RCC 7860 (cell line): ENCODE measurements at places on chromosomes 4 and X.

GRCh38 chrX:150081076-150081475 is 142.8 kb upstream of the EOLA2 start:
- no peak for DNase-seq

DNA sequence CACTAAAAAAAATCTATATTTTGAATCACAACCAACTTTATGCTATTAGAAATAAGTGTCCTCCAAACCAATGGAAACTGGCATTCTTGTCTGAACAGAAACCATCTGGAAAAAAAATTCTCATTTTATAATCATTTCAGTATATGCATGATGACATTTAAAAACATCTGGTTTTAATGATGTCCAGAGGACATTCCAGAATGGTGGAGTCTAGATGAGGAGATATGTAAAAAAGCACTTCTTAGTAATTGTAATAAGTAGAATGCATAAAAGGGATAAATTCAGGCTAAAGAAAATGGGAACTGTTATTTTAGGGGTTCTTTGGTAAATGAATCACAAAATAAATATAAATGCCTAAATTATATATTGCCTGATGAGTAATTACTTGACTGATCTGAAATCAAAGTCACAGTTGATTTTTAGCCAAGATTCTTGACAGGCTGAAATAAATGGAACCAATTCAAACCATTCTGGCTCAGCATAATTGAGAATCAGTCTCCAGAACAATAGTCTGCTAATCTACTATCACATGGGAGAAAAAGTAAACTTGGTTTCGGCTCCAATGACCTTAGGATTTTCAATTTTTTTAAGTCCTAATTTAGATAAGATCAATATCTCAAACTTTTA is 636.6 kb downstream of the FAT4 start:
- DNase-seq: no peak

DNA sequence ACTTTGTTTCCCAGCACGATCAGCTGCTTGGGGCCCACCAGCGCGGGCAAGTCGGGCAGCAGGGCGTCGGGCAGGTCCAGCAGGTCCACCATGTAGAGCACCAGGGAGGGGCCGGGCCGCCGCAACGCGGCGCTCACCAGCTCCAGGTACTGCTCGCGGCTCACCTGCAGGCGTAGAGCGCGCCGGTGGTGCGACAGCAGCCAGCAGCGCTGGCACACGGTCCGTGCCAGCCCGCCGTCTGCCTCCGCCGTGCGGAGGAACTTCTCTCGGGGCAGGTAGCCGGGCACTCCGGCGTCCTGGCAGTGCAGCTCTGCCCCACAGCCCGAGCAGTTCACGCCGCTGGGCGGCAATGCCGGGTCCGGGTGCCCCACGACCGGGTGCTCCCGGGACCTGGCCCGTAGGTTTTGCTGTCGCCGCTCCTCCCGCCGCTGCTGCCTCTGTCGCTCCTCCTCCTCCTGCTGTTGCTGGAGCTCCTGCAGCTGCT is 527 bp downstream of the NOA1 start:
- DNase-seq: no peak

DNA sequence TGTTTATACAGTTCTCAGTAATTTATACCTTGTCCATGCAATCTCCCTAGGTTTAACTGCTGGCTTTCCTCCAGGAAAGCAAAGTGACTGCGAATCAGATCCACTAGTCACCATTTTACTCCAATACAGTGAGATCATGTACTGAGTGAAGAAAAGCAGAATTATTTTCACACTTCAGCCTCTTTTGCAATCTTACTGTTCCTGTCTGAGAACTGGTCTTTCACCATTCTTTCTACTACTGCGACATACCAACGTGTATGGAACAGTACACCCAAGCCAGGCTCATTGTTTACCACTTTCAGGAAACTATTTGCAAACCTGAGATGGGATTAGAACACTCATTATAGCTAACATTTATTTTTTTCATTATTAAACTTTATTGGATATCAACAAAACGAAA is 8.0 kb upstream of the MSL3 start:
- no peak for DNase-seq

DNA sequence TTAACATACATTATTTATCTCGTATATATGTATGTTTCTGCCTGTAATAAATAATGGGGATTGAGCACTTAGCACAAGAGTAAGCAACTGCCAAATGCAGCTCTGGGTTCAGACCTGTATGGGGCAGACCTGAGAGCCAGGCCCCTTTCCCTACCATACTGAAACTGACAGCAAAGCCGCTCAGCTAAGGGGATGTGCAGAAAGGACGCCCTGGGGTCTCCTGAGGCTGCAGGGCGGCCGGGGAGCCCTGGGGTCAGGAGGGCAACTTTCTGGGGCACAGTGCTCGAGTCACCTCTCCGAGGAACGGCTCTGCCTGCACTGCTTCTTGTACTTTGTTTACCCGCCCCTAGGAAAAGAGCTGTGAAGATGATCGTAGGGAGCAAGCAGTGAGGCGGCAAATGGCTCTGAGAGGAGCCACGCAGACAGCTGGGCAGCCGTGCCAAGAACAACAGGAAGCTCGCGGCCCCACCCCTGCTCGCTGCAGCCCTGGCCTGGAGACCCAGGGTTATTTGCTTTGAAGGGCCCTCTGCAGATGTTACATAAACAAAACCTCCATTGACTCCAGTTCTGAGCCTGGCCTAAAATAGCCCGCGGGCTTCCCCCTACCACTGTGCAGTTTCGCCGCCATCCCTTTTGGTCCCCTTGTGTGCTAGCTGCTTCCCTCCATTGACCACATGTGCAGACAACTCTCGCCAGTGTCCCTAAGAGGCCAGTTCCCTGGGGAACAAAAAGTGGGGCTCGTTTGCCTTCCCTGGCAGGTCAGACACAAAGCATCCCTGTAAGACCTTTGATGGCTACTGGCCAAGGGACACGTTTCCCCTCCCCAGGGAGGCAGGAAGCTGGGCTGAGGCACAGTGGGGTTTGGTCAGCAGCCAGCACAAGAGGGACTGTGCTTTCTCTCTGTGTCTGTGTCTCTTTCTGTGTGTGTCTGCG is 111.3 kb upstream of the LNX1 start:
- peak; percentile 28 for DNase-seq

DNA sequence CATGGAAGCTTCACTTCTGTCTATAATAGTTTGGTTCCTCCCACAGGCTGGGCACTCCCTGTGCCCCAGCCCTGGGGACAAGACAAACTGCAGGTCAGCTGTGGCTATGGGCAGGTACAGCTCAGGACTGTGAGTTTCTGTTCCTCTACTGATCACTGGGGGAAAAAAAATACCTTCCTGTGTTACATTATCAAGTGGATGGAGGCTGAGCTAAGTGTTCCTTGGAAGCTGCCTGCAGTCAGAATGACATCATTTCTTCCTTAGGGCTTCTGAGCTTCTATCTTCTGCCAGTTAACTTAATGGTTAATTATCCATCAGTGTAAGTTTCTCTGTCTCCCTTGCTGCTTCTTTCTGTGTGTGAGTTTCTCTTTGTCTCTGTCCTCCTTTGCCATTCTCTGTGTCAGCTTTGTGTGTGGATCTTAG is 4.6 kb downstream of the RAB33A start:
- no peak for DNase-seq

DNA sequence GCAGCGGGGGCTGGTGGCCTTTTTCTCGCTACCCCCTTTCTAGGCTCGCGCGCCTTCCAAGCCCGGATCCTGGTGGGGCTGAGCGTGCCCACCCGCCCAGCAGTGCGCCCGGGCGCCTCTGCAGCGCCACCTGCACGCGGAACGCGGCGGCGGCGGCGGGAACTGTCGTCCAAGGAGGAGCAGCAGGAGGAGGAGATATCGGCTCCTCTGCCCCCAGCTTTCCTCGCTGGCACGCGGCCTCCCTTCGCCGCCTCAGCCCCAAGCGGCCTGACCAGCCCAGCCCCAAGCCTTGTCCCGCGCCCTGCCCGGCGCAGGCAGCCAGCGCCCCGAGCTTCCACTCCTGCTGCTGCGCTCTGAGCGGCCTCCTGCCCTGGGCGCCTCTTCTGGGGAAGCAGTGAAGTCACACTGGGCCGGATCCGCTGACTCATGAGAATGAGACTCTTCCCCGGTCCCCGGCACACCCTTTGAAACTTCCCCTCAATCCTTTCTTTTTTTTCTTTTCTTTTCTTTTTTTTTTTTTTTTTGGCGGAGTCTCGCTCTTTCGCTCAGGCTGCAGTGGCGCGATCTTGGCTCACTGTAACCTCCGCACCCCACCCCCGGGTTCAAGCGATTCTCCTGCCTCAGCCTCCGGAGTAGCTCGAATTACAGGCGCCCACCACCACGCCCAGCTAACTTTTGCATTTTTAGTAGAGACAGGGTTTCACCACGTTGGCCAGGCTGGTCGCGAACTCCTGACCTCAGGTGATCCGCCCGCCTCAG is 10.6 kb upstream of the ELF4 start:
- DNase-seq: peak; percentile 50

DNA sequence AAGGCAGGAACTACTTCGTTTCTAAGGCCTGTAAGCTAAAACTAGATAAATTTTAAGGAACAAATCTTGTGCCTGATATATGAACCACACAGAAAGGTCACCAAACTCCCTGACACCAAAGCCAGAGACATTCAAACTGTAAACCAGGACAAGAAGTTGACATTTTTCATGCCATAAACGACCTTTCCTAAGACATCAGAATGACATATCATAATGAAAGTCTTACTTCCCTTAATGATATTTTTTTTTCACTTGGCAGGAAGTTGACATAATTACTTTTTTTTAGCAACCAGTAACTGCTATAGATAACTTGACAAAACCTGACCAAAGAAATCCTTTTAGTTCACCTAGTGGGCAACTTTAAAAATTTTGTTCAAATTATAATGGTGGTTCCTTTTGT is 231.5 kb upstream of the AGTR2 start:
- DNase-seq: no peak

DNA sequence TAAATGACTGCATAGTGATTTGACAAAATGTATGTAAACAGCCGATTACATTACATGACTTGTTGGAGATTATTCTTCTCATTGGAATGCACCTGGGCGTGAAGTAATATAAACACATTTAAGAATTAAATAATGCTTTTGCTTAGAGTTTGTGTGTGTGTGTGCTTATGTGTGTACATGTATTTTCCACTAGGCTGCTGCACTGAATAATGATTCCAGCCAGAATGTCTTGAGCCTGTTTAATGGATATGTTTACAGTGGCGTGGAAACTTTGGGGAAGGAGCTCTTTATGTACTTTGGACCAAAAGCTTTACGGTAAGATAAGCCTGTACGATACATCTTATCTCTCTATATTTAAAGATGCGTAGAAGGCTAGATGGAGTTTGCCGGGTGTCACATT is 12.6 kb downstream of the NEIL3 start:
- no peak for DNase-seq

DNA sequence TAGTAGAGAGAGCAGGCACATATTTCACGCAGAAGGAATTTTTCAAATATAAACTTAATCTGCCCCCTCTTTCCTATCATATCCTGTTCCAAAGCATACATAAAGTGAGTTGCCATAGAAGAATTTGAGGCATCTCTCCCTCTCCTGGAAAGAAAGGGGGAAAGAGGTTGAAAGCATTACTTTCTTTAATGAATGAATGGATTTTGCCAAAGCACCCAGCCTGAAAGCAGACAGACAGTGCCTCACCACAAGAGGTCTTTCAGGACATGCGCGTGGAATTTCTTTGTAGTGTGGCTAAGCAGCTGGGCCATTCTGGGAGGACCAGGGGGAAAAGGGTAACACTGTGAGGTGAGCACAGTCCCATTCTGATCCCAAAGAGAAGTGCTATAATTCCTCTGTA is 651.4 kb downstream of the IQCM start:
- peak; percentile 46 for DNase-seq

GRCh38 chr4:3871181-3871852 is 105.1 kb downstream of the ADRA2C start:
- no peak for DNase-seq
